ENCODE measurements at places on chromosomes 6 and 20.

GRCh38 chr20:62243106-62243505 is 4.8 kb downstream of the OSBPL2 start:
- DNase-seq, result no peak

DNA sequence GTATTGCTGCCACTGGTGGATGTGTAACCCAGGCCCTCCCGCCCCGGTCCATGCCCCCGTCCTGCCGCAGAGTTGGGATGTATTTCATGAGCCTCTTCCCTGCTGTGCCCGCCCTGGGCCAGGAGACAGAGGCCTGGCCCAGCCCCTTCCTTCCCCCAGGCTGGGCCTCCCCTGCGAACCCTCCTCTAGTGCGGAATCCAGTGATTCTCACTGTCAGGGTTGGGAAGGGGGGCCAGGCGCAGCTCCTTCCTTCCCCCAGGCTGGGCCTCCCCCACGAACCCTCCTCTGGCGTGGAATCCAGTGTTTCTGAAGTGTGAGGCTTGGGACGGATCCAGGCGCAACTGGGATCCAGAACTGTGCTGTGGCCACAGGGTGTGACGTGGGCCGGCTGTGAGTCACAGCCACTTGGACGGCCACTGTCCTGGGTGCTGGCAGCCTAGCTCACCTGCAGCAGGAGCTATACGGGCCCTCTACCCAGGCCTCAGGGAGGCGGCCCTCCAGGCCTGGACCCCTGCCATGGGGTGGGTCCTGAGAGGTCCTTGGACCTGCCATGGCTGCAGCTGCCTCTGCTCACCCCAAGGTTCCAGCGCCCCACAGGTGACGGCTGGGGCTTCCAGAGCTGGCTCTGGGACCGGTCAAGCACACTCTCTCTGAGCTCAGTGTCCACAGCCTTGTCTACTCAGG is 28.3 kb downstream of the COL20A1 start:
- DNase-seq, result no peak

DNA sequence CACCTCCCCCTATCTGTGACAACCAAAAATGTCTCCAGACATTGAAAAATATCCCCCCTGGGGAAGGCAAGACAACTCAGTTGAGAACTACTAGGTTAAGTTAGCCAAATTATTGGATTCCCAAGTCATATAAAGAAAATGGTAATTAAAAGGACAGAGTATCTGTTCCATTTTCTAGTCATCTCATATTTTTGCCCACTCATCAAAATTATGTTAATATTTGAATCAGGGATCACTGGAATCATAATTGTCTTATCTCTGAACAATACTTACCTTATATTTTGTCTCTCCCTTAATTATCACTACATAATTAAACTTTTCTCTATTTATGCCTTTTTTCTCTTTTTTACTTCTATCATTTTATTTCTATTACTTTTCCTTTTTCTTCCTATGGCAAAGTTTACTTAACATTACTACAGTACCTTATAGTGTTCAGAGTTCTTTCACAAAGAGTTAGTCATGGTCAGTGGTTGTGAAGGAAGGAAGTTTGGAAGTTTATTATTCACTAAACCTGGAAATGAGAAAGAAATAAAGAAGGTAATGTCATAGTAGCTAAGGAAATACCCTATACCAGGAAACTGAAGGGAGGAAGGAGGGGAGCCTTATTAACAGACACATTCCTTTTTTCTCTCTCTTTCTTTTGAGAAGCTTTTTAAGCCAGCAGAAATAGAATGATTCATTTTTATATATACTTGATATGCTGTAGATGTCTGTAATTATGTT is 332.9 kb downstream of the COL12A1 start:
- DNase-seq, result no peak

DNA sequence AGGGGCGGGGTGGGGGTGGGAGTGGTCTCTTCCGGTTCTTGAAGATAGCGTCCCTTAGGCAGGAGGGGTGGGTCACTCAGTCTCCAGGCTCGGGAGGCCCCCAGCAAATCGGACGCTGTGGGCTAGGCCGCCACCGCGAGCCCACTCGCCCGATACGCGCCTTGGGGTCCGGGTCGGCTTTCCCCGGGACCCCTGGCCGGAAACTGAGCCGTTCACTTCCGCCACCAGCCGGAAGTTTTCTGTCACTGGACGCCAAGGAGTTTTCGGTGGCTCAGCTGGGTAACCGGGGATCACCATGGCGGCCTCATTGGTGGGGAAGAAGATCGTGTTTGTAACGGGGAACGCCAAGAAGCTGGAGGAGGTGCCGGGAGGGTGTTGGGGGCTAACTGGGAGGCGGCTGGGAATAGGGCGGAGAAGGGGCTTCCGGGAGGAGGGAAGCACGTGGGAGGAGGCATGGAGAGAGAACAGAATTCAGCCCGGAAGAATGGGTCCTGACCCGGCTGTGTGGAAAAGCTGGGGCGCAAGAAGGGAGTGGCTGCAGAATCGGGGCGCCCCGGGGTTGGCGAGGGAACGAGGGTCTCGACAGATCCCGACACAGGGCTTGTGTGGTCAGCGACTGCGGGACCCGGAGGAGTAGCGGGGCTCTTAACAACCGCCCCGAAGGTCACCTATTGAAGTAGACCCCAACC is at the start of gene ITPA:
Gene ITPA, plus strand, starts transcription at position 242 of the 689 bp plus-strand sequence. Its CDS starts 54 bp downstream, at position 296.
- DNase-seq, result peak; percentile 46

GRCh38 chr20:35883336-35883777 is 70.9 kb downstream of the SCAND1 start:
- DNase-seq, result no peak

GRCh38 chr6:106981926-106982325 is 7.4 kb upstream of the CD24 start:
- no peak for DNase-seq

DNA sequence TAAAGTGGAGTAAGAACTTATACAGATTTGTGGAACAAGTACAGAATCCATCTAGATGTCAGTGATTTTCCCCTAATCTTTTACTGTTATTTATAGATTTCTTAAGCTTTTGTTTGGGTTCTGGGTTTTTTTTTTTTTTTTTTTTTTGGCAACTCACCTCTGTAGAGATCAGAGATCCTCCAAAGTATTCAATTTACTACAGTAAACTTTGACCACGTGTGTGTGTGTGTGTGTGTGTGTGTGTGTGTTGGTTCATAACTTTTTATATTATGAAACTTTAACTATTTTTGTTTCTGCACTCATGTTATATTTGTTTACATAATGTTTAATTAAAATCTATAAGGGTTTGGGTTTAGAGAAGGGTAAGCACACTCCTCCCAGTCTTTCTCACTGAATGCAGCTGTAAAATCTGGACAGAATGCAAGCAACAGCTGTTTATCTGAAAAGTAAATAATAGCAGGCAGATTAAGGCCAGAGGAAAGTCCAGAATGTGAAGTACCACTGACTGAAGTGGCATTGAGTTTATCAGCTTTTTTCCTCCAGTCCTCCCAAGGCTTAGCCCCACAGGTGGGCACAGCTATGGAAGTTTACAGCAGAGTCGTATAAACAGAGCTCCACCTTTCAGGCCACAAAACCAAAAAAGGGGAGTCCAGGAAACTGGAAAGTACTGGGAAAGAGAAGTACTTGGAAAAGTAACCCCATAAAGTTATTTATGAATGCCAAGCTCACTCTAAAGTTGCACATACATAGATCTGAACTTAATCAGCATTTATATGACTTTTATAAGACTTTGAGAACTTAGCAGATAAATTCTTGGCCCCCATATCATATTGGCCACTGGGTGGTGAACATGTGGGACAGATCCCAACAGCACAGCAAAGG is 43.0 kb upstream of the CD2AP start:
- DNase-seq, result no peak

DNA sequence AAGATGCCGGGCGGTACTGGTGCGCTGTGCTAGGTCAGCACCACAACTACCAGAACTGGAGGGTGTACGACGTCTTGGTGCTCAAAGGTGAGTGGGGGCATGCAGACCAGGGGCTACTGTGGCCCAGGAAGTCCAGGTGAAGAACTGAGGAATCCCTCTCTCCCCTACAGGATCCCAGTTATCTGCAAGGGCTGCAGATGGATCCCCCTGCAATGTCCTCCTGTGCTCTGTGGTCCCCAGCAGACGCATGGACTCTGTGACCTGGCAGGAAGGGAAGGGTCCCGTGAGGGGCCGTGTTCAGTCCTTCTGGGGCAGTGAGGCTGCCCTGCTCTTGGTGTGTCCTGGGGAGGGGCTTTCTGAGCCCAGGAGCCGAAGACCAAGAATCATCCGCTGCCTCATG is 1.0 kb downstream of the LY6G6F start:
- DNase-seq, result no peak

DNA sequence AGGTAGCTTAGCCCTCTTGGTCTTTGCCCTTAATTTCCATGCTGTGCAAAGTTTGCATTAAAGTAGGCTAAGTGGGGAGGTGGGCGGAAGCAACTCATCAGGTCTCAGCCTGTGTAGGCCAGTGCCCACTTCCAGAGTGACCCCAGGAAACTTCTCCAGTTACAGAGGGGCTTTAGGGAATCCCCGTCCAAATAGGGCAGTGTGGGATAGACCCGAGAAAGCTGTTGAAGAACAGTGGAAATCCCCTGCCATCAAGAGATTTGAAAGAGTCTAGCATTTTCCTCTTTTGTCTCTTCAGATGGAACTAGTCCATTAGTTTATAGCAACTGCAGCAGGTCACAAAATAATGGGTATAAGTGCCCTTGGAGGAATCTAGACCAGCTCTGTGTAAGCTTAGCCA is 20.2 kb downstream of the SF3B5 start:
- DNase-seq, result no peak

Measured in stimulated activated CD4-positive, alpha-beta T cell treated with anti-CD3 and anti-CD28 coated beads, TNF-alpha, amount 100 ng/mL, for 24 hours (primary cell).